ENCODE measurements at places on chromosomes 7 and 10.

GRCh38 chr7:48875045-48875916 lies 49.1 kb upstream of the CDC14C start:
- DNase-seq: peak; percentile 80

DNA sequence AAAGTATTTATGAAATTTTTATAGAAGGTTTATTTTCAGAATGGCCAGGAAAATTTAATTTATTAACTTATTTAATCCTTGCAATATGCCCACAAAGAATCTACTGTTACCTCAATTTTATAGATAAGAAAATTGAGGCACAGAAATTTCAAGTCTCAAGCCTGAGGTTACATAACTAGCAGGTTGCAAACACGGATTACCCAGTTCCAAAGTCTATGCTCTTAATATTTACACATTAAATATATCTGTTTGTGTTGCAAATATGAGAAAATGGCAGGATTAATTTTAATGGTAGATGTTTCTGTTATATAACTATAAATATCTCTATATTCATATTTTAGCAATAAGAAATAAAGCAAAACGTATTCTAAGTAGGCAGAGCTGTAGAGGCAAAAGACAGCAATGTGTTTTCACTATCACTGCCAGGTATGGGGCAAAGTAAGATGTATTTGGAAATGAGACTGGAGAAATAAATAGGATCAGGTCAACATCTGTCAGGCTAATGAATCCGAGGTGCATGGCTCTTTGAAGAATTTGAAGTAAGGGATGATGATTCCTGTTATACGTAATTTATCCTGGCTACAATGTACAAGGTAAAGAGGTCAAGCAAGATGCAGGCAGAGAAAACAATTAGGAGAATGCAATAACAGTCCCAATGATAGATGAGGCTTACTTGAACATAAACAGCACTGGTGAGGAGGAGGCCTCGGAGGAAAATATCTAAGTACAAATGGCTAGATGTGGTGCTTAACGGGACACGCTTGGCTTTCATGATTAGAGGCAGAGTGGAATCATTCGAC lies 354.1 kb upstream of the VSTM2A start:
- no peak for DNase-seq

- no peak for DNase-seq
These were observed 583.1 kb upstream of the LRRN3 start for GRCh38 chr7:110507832-110508231.

- no peak for DNase-seq
These were observed 64.9 kb downstream of the PRKG1 start for GRCh38 chr10:51139176-51139575.

- DNase-seq: no peak
These were observed 34.5 kb downstream of the SPDYE17 start for GRCh38 chr7:76997381-76998284.

- DNase-seq: no peak
These were observed 245.2 kb downstream of the TNS3 start for GRCh38 chr7:47336472-47337425.

DNA sequence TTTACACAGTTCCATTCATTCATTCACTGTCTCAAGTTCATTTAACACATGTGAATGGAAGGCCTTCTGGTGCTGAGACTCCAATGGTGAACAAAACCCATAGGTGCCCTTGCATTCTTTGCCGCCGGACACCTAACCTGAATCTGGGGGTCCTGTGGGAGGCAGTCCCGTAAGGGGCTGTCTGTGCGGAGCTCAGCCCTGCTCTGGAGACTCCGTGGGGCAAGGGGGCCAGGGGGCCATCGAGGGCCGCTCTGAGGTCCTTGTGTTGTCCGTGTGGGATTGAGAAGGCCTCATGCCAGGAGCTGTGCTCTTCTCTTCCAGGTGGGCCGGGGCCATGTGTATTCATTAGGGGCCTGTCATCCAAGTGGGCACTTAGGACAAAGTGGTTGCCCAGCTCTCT lies 15.3 kb downstream of the PTPRE start:
- DNase-seq: no peak

Measured in mesendoderm (in vitro differentiated cells).